ENCODE measurements at places on chromosomes 16 and 17.
A peak's percentile ranks its signal among the peaks of the same experiment; 100 is the strongest.

- peak; percentile 56 for DNase-seq
These were observed 39.9 kb downstream of the DHRS7B start for GRCh38 chr17:21166595-21167210.

- DNase-seq: peak; percentile 31
These were observed 3.3 kb downstream of the PGS1 start for GRCh38 chr17:78381601-78382232.

- DNase-seq: no peak
These were observed 34.6 kb downstream of the TSC2 start for GRCh38 chr16:2082171-2082982.

GRCh38 chr17:75133001-75133400 is 1.5 kb upstream of the NT5C start:
- DNase-seq: no peak

DNA sequence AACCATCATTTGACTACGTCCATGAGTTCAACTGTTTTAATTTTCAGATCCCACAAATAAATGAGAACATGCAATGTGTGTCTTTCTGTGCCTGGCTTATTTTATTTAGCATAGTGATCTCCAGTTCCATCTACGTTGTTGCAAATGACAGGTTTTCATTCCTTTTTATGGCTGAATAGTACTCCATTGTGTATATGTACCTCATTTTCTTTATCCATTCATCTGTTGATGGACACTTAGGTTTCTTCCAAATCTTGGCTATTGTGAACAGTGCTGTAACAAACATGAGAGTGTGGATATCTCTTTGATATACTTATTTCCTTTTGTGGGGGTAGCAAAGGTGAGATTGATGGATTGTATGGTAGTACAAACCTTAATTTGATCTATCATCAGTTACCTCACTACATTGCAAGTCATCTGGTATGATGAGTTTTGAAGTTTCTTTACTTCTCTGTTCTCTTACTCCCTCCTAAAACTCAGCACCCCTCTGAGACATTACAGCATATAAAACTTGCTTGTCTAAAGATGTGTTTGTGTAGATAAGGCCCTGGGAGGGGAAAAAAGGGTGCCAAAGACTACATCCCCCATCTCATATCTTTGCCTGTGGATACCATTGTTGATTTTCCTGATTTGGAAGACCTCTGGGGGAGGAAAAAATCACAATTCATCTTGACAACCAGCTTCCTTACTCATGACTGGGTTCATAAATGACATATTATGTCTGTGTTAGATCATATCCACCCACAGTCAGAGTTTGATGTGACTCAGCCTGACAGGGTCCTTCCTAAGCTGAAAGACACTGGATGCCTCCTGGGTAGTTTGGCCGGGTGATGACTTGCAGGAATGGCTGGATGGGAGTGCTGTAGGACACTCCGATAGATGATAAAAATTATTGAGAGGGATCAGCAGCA is 47.6 kb downstream of the ABCA9 start:
- peak; percentile 12 for DNase-seq

- DNase-seq: no peak
These were observed 2.7 kb upstream of the RRAD start for GRCh38 chr16:66927918-66928649.

DNA sequence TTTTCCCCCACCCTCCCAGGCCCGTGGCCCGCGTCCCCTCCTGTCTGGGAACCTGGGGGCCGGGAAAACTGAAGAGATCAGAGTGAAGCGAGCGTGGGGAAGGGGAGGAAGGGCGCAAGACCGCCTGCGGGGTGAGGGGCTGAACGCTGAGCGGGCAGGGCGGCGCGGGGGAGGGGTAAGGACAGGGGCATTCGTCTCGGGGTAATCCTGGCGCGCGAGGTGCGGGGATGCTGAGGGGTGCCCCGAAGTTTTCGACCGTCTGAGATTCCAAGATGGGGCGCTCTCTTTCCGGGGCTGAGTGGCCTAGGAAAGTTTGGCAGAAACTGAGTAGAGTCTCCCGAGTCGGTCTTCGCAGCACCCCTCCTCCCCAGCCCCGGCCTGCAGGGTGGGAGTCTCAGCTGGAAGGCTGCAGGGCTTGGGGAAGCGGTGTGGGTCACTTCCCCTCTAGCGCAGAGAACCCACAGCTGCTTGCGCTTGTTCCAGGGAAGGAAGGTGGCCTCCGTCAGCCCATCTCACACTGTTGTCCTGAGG is 555 bp downstream of the TTYH2 start:
- DNase-seq: no peak

- peak; percentile 60 for DNase-seq
These were observed 5.1 kb upstream of the NME4 start for GRCh38 chr16:391885-392335.

- DNase-seq: no peak
These were observed 146.6 kb downstream of the SKAP1 start for GRCh38 chr17:48283411-48283810.

GRCh38 chr17:31798205-31798724 is 60.8 kb downstream of the COPRS start:
- no peak for DNase-seq

DNA sequence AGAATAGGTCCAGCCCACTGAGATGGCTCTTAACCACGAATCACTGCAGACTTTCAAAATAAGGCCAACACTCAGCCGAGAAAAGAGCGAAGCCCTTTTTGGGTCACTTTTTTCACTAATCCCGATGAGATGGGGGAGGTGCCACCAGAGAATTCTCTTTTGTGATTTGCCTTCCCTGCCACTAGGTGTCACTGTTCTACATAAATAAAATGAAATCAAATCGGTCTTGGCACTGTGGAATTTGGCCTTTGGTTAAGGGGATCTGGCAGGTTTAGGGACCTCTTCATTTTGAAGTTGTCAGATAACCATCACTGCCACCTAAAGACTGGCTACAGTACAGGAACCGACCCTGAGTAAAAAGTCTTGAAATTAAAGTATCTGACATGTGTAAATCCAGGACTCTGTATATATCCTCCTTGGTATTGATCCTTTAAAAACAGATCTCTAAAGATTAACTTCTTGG is 147.0 kb downstream of the HS3ST4 start:
- peak; percentile 61 for DNase-seq

DNA sequence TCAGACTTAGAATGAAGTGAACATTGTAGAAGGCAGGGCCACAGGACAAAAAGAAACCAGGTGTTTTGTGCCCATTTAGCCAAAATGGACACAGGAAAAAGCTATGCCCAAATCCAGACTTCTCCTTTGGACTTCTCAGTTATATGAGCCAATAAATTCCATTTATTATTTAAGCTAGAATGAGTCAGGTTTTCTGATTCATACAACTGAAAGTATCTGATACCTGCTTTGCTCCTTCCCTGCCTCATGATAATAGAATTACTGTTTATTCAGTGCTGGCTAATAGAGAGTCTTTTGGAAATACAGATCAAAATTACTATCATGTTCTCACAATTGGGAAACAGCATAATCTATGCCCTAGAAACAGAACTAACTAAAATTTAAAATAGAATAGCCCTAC is 8.7 kb upstream of the CPD start:
- no peak for DNase-seq

GRCh38 chr16:67544844-67545664 is 16.4 kb downstream of the RIPOR1 start:
- no peak for DNase-seq

GRCh38 chr17:6473128-6473767 is 29.0 kb downstream of the PIMREG start:
- peak; percentile 94 for DNase-seq

All from GM03348 (cell line).